Bone marrow (tissue), 2 donors: ENCODE measurements at places on chromosomes 13 and 19.
A peak's percentile ranks its signal among the peaks of the same experiment; 100 is the strongest.

DNA sequence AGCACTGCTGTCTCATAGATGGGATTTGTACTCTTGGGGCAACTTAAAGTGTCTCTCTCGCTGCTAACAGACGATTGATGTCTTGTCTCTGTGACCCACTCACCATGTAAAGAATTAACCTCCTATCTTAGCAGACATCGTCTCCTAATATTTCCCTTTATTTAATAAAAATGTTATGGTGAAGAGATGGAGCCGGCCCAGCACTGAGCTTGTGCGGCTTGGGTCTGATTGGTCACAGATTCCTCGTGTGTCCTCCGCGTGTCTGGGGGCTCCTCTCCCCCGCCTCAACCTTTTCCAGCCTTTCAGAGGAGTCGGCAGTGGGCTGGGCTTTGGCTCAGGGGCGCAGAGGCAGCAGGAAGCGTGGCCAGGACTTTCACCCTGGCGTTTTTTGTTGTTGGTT, 13.2 kb upstream of the CRTC1 start:
- no peak for DNase-seq

DNA sequence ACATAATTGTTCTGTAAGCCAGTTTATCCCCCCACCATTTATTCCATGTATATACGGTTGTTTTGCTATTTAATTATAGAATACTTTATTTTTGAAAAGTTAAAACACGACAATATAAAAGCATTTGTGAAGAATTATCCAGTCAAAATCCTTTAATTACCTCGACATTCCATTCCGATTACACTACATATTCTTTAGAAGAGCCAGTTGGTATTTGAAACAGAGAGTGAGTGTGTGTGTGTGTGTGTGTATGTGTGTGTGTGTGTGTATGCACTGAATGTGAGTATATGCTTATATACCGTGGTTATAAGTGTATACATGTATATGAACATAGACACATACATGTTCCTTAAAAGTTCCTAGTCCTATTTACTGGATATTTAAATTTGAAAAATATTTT, 87.8 kb upstream of the KLF5 start:
- DNase-seq, result no peak

DNA sequence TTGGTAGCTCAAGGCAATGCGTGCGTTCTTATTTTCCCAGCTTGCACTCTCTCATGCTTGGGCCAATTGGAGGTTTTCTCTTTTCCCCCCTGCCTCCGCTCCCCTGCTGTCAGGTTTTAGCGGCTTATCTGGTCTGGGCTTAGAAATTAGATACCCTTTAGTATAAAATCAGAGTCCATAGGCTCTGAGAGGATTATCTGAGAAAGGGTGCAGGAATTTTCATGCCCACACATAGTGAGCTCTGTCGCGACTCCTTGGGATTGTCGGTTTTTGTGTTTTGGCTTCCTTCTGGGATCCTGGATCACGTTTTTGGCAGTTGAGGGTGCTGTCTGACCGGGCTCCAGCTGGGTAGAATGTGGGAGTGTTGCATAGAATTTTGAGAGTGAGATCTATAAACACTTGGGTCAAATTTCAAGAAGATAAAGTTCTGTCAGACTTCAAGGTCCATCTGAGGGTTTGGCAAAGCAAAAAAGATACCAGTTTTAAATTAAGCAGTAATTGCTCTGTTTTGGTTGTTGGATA, 12.4 kb downstream of the CHAF1A start:
- DNase-seq, result no peak

- no peak for DNase-seq
These were observed 190.0 kb upstream of the IRS2 start for GRCh38 chr13:109976206-109976997.

DNA sequence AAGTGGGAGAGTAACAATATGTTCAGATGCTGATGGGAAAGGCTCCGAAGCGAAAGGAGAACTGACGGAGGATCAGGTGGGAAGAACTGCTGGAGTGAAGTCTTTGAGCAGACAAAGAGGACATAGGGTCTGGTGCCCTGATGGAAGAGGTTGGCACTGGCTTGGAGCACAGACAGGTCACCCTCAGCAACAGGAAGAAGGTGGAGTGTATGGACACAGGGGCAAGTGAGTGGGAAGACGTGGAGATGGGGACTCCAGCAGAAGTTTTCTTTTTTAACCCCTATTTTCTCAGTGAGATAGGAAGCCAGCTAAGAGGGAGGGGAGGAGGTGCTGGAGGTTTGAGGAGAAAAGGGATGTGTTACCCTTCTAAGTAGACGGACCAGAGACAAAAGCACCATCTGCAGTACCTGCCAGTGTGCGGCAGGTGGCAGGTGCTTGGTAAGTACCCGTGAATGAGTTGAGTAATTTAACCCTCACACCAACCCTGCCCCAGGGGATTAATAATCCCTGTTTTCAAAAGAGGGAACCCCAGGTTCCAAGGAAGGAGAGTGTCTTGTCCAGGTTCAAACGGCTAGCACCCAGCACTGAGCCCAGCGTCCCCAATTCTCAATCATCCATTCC, 11.2 kb downstream of the HAS1 start:
- DNase-seq, result no peak

- DNase-seq, result no peak
These were observed at the start of gene PRMT1 for GRCh38 chr19:49677231-49677900. Gene PRMT1 (plus strand): TSS chr19:49677271. CDS start chr19:49677281, 10 bp downstream.

- no peak for DNase-seq
These were observed 380.6 kb downstream of the LIG4 start for GRCh38 chr13:107834717-107835116.

DNA sequence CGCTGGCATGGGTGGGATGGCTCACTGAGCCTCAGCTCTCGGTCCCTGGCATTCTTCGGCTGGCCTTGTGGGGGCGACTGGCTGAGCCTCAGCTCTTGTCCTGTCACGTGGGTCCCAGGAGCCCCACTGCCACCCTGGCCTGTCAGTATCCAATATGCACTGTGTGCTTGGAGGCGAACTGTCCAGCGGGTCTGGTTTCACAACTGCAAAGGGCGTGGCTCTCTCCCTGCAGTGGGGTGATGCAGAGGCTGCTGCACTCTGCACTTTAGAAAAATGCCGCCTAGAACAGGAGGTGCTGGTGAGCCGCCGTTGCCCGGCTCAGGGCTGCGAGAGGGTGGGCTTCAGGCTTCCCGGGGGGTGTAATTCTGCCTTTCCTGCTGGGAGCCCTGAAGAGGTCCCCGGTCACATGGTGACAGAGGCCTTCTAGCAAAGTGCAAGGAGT, 17.0 kb upstream of the TMEM255B start:
- no peak for DNase-seq

DNA sequence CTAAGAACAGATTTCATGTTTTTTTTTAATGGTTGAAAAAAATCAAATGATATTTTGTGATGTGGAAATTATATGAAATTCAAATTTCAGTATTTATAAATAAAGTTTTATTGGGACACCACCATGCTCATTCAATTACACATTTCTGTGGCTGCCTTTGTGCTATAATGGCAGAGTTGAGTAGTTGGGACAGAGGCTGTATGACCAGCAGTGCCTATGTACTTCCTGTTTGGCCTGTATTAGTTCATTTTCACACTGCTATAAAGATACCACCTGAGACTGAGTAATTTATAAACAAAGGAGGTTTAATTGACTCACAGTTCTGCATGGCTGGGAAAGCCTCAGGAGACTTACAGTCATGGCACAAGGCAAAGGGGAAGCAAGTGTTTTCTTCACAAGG, 33.6 kb downstream of the AKAP11 start:
- no peak for DNase-seq

- DNase-seq, result peak; percentile 96
These were observed at the start of gene JAK3 for GRCh38 chr19:17847538-17848366. Gene JAK3 (minus strand): TSS chr19:17847982. CDS start chr19:17844417, 3,565 bp downstream.

- DNase-seq, result no peak
These were observed 218.0 kb downstream of the RGCC start for GRCh38 chr13:41675306-41675705.

DNA sequence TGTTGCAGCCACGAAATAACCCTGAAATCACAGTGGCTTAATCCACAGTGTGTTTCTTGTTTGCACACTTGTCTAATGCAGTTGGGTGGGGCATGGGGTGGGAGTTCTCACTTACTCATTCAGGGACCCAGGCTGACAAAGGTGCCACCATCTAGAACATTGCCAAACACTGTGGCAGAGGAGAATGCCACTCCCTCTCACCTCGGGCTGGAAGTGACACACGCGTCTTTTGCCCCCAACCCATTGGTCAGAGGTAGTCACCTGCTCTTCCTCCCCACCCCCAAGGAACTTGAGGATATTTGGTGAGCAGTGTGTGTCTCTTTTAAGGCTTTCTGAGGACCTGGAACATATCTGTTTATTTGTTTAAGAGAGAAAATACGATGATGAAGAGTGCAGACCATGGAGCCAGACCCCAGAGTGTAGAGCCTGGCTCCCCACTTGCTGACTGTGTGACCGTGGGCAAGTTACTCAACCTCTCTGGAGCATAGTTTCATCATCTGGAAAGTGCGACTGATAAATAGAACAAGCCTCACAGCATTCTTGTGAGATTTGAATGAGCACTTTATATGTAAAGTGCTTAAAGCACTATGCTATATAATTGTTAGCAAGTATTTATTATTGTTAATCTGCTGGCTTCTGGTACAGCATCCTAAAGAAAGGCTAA, 17.4 kb downstream of the GPR183 start:
- no peak for DNase-seq

DNA sequence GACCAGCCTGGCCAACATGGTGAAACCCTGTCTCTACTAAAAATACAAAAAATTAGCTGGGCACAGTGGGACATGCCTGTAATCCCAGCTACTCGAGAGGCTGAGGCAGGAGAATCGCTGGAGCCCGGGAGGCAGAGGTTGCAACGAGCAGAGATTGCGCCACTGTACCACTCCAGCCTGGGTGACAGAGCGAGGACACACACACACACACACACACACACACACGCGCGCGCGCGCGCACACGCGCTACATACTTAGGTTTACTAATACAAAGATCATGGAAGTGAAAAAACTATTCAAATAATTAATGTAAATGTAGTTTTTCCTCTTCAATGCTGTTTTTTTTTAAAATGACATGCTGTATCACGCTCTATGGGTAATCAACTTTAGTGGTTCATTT, 58.5 kb upstream of the ZDHHC20 start:
- DNase-seq, result no peak

GRCh38 chr13:71149498-71150363, 717.3 kb downstream of the DACH1 start:
- DNase-seq, result no peak

GRCh38 chr13:32881777-32882145, 134.5 kb upstream of the KL start:
- DNase-seq, result no peak

DNA sequence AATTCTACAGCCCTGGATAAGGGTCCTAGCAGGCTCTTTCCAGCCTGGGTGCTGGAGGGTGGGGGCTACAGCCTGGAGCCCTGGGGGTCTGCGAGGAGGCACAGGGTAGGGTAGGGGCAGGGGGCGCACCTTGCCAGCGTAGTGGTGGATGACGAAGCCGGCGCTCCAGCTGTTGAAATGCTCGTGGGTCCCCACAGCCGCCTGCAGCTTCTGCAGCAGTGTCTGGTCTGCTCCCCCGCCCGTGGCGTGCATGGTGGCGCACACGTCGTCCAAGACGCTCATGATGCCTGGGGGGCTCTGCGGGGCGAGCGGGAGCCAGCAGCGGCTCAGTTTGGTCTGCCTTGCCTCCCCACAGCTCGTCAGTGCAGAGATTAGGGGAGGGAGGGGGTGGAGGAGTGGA, 30.2 kb upstream of the ZNF414 start:
- no peak for DNase-seq

- DNase-seq, result no peak
These were observed 18.4 kb downstream of the SBNO2 start for GRCh38 chr19:1155352-1156304.
